Activated CD8-positive, alpha-beta memory T cell treated with anti-CD3 and anti-CD28 coated beads, Interleukin-2, amount 10 ng/mL, durations not matched to agents 7 days and 5 days (primary cell): ENCODE measurements at places on chromosomes 1 and 21. TPM values are rescaled to one million over a fixed set of nuclear protein-coding genes. Genes with fewer than 3 reads are reported as not detected.

Gene INKA2
- 1.7 TPM for total RNA-seq

Gene OR6N1
- not detected for total RNA-seq

Gene VASH2
- 0.79 TPM for total RNA-seq

Gene S100B
- 1.5 TPM for total RNA-seq

Gene LAMTOR5
- total RNA-seq: 109 TPM

Gene DRAM2
- 29.6 TPM for total RNA-seq

Gene KCNJ15
- total RNA-seq: not detected

Gene PKP1
- not detected for total RNA-seq

Gene SPRR4
- total RNA-seq: not detected

Gene SLFNL1
- 0.35 TPM for total RNA-seq

Gene MYBPH
- not detected for total RNA-seq

Gene DDR2
- total RNA-seq: 0.18 TPM

Gene RGS7
- total RNA-seq: not detected

Gene ADAMTS5
- not detected for total RNA-seq

Gene OR2T6
- not detected for total RNA-seq

Gene HTR1D
- not detected for total RNA-seq

Gene C1orf226
- not detected for total RNA-seq

Gene LEMD1
- total RNA-seq: 0.54 TPM

Gene F13B
- not detected for total RNA-seq

Gene WNT2B
- 0.07 TPM for total RNA-seq

Gene TSPEAR
- not detected for total RNA-seq

Gene COL18A1
- 5.2 TPM for total RNA-seq

Gene EXTL1
- total RNA-seq: not detected

Gene MTHFR
- 24.1 TPM for total RNA-seq

Gene LYST
- 64.9 TPM for total RNA-seq

Gene BACE2
- 0.79 TPM for total RNA-seq

Gene RGS4
- total RNA-seq: not detected

Gene USP24
- 42.3 TPM for total RNA-seq

Gene FBXO44
- 39.9 TPM for total RNA-seq

Gene CBR3
- 18.6 TPM for total RNA-seq

Gene BMP8A
- not detected for total RNA-seq

Gene COL6A1
- total RNA-seq: 5.4 TPM

Gene HNRNPR
- total RNA-seq: 222 TPM

Gene CLCA4
- not detected for total RNA-seq

Gene ZNF648
- not detected for total RNA-seq

Gene S1PR1
- 68.2 TPM for total RNA-seq

Gene TINAGL1
- total RNA-seq: not detected

Gene OR2T2
- total RNA-seq: not detected

Gene KRTAP10-5
- total RNA-seq: not detected

Gene BSND
- total RNA-seq: 0.12 TPM

Gene MYOC
- total RNA-seq: not detected

Gene FCGR1A
- total RNA-seq: not detected

Gene PTAFR
- 0.30 TPM for total RNA-seq

Gene UHMK1
- total RNA-seq: 62.0 TPM

Gene HES4
- 0.61 TPM for total RNA-seq

Gene LRRN2
- total RNA-seq: not detected
